ENCODE measurements at places on chromosomes 1 and 21.

DNA sequence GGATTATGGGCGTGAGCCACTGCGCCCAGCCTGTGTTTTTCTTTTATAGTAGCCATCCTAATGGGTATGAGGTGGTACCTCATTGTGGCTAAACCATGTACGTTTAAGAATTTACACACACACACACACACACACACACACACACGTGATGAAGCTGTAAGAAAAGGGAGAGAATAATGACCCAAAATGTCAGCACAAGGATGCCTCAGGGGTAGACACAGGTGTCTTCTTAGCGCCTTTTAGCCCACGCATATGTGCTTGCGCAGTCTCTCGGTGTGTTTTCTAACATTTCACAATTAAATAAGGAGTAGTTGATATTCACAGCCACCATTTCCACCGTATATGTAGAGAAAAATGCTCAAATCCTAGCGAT is 782 bp upstream of the PFKL start:
- no peak for DNase-seq

DNA sequence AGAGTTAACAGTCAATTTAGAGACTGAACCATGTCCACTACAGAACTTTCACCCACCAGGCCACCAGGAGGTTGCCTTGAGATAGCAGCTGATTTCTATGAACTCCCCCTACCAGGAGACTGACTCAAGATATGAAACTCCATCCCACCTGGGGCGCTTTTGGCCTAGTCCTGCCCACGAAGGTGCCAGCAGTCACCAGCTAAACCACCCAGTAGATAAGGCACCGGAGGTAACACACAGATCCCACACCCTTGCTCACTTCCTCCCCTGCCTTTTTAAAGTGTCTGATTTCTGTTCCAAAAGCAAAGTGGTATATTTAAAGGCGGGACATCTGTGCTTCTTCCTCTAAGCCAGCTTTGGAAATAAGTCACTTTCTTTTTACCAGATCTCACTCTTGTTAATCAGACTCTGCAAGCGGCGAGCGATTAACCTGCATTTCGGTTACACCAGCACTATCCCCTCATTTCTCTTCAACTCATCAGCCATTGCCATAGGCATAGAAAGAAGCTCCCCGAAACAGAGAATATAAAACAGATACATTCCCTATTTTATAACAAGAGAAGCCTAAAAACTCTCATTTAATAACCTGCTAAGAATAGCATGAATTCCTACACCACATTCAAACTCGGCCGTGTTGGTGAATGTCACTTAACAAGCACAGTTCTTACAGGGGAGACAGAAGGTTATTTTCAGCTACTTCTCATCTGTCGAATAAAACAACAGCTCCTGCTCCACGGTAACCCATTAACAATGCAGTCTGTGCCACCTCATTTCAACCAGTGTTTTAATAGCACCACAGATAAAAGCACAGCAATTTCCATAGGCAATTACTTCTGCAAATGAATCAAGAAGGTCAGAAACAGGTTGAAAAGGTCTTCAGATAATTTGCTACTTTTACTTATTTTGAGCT is 318.1 kb downstream of the KCNH1 start:
- no peak for DNase-seq

- DNase-seq: no peak
Measured at GRCh38 chr1:66305927-66306326, 228.0 kb upstream of the SGIP1 start.

DNA sequence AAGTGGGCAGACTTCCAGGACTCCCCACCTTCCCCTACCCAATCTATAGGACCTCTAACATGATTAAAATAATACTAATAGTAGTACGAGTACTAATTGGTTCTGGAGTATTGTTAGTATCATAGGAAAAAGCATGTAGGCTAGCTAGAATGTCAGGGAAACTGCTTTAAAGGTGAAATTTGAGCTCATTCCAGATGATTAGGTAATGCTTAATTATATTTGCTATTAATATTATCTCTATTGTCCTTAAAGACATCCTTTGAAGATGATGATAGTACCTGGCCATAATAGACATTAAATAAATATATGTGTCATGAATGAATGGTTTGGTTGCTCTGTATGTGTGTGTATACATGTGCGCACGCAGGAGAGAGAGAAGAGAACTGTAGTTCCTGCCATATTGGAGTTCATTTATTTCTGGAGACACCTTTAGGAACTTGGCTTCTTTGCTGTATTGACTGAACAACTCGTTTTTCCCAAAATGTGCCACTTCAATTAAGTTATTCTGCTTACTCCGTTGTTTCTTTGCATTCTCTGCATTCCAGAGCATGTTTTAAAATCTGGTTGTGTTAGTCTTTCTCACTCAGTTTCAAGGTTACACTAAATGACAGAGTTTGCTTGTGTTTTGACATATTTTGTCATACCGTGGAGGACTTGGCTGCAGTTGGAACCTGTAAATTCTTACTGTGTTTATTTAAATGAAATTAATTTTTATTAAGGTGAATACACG is 117.1 kb downstream of the OSBPL9 start:
- no peak for DNase-seq

DNA sequence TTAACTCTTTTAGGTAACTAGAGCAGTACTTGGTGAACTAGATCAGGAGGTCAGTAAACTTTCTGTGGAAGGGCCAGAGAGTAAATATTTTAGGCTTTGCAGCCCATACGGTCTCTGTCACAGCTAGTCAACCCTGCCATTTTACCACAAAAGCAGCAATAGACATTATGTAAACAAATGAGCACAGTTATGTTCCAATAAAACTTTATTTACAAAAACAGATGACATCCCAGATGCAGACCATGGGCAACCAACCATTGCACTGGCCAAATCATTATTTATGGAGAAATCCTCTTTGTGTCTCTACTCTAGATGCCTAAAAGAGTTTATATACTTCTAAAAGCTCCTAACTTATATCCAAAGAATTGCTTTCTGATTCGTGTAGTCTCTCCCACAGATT is 192.4 kb downstream of the HS2ST1 start:
- no peak for DNase-seq

DNA sequence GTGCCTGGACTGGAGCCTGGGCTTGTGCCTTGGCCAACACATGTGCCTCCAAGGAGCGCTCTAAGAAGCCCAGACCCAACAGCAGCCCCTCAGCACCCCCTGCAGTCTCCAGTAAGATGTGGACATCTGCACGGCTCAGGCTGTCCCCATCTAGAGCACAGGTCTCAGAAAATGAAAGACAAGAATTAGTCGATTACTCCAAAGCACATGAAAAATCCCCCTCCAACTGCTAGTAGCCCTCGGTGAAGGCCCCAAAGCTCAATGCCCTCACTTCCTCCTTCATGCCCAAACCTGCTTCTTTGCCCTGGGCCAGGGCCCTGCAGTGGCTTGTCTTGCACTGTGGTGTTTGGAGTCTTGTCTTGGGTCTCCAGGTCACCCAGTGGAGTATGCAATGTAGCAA is 21.9 kb upstream of the ERO1B start:
- no peak for DNase-seq

DNA sequence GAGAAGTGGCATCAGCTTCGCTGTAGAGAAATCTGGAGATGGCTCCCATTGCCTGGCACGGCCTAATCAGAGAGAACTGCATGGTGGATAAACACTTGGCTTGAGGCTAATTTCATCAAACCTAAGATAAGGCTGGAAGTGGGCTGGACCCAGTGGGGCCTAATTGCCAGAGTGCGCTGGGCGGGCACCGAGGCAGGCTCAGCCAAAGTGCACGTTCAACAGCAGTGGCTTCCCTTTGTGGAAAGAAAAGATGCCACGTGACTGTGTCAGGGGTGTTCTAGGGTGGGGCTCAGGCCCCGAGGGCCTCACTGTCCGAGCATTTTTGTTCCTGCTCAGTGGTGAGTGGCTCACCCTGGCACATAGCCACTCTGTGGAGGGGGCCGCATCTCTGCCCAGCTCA is 5.8 kb downstream of the PLCH2 start:
- DNase-seq: no peak

Measured in HTR-8/SVneo (cell line).